Aorta (tissue), 5 donors: ENCODE measurements at places on chromosomes 7 and 10. TPM values are rescaled to one million over a fixed set of nuclear protein-coding genes. Genes with fewer than 3 reads are reported as not detected.
A peak's percentile ranks its signal among the peaks of the same experiment; 100 is the strongest.

Gene MBL2
- total RNA-seq, result not detected

- peak overlapping the region; percentile 70 for H3K4me3 ChIP-seq
- H3K36me3 ChIP-seq, result no peaks in the 10 kb centered on the region
- H3K27ac ChIP-seq, result no peak overlapping the region
- H3K27me3 ChIP-seq, result no peaks in the 10 kb centered on the region
- no peak for DNase-seq
Measured at GRCh38 chr10:103659674-103660363, 166.3 kb downstream of the NEURL1 start.

DNA sequence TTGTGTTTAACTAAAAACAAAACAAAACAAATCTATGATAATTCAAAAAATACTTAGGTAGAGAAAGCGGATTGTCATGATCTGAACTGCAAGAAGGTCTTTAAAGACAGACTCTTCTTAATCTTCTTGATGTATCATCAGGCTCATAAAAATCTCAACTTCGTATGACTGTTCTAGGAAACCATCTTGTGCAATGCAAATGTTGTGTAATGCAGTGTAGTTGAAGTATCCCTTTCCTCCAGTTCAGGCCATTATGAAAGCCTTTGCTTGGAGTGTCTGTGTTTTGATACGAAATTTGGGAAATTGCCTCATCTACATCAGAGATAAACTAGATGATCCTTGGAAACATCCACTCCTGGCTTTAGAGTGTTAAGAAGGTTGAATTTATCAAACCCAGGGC, 30.9 kb downstream of the CDK1 start:
- H3K4me1 ChIP-seq, result no peaks in the 10 kb centered on the region
- H3K36me3 ChIP-seq, result no peaks in the 10 kb centered on the region
- DNase-seq, result no peak
- H3K27me3 ChIP-seq, result no peaks in the 10 kb centered on the region
- no peak overlapping the region for H3K4me3 ChIP-seq

- H3K4me3 ChIP-seq, result no peak overlapping the region
- no peak for DNase-seq
- H3K27ac ChIP-seq, result no peak overlapping the region
- no peaks in the 10 kb centered on the region for H3K4me1 ChIP-seq
Measured at GRCh38 chr7:44269417-44269816, 56.0 kb downstream of the CAMK2B start.

DNA sequence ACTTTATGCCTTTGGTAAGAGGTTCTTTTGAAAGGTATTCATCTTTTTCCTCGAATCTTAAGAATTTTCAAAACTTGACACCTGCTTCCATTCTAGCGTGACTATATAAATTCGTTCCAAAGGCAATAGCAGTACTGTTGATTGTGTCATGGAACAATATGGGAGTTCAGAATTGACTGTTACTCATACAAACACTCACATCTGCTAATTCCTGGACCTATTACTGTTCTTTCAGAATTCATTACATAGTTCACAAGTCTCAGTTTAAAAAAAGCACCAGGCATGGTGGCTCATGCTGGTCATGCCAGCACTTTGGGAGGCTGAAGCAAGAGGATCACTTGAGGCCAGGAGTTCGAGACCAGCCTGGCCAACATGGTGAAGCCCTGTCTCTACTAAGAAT, 80.9 kb downstream of the CACNB2 start:
- H3K27me3 ChIP-seq, result no peaks in the 10 kb centered on the region
- H3K27ac ChIP-seq, result no peak overlapping the region
- no peaks in the 10 kb centered on the region for H3K4me1 ChIP-seq

GRCh38 chr10:13201132-13201531, 33.0 kb downstream of the UCMA start:
- no peak overlapping the region for H3K4me3 ChIP-seq
- H3K27me3 ChIP-seq, result no peaks in the 10 kb centered on the region
- no peaks in the 10 kb centered on the region for H3K4me1 ChIP-seq
- DNase-seq, result no peak

DNA sequence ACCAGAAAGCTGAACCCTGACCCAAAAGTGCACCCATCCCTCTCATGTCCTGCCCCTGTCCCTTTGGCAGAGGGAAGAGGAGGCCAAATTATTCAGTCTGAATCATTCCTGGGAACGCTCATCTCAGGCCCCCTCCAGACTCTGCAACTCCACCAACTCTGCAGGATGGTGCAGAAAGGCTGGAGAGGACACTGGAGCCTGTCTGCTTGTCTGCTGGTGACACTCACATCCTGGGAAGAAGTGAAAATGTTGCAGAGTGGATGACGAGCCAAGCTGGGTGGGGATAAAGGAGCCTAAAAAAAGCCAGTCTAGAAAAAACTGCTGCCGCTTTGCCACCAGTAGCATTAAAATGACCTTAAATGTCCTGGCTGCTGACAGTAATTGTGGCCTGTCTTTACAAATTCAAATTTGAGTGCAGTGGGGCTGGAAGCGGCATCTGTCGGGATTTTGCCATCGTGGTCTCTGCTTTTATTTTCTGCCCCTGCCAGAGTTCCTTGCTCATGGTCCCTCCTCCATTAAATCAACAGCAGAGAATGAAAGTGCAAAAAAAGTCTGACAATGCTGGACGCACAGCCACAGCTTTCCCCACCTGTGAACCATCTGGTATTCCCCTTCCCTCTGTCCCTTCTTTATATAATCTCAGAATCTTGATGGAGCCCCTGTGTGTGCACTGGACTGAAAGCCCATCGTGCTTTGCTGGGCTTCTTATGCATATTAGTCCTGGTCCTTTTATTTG, 63.9 kb downstream of the STK17A start:
- H3K27ac ChIP-seq, result peak overlapping the region; percentile 100
- DNase-seq, result no peak
- H3K4me3 ChIP-seq, result no peak overlapping the region
- H3K36me3 ChIP-seq, result no peaks in the 10 kb centered on the region
- peaks cover 14% of the 10 kb centered on the region for H3K4me1 ChIP-seq
- H3K27me3 ChIP-seq, result no peaks in the 10 kb centered on the region

GRCh38 chr10:119945805-119946204, 53.3 kb downstream of the SEC23IP start:
- H3K36me3 ChIP-seq, result peaks cover 6% of the 10 kb centered on the region
- no peak overlapping the region for H3K27ac ChIP-seq
- no peak for DNase-seq
- H3K4me1 ChIP-seq, result no peaks in the 10 kb centered on the region

DNA sequence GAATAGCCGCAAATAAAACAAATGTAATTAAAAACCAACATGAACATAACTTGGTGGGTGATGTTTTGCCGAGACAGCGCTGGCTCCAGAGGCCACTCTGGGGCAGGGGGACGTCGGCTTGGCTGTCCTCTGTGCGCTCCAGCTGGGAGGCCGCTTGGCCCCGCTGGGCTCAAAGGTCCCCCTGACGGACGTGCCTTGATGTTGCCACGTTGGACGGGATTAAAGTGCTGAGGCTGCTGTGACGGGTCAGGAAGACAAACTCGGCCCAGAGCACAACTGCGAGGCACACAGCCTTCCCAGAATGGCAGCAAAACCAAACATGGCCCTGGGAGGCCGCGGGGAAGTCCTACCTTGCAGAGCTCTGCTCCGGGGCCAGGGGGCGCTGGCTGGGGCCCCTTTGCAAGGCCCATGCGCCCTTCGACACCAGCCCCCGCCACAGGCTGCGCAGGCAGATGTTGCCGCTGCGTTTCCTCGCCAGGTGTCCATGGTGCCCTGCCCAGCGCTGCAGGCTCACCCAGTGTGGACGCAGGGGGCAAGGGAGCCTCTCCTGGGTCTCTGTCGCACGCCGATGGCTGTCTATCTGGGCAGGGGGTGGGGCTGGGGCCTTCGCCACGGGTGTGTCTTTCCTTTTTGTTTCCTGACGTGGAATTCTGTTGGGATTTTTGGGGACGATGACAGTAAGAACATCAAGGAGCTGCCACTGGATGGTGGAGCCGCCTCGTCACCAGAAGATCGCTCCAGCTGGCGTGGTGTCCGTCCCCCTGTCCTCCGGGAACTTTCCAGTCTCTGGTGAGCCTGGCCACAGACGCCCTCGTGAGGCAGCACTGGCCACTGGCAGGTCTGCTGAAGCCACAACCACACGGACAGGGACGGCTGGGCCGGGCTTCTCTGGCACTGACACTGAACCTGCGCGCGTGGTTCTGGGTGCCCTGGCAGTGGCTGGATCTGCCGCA, 99.6 kb upstream of the DIP2C start:
- H3K27ac ChIP-seq, result no peak overlapping the region
- H3K27me3 ChIP-seq, result no peaks in the 10 kb centered on the region
- H3K4me1 ChIP-seq, result no peaks in the 10 kb centered on the region
